ENCODE measurements at places on chromosomes 6 and 20. TPM values are rescaled to one million over a fixed set of nuclear protein-coding genes. Genes with fewer than 3 reads are reported as not detected.

- H3K27ac ChIP-seq = no peak overlapping the region
- no peaks in the 10 kb centered on the region for H3K36me3 ChIP-seq
- no peak for DNase-seq
These were observed 34.2 kb downstream of the ANKRD60 start for GRCh38 chr20:58194175-58194791.

DNA sequence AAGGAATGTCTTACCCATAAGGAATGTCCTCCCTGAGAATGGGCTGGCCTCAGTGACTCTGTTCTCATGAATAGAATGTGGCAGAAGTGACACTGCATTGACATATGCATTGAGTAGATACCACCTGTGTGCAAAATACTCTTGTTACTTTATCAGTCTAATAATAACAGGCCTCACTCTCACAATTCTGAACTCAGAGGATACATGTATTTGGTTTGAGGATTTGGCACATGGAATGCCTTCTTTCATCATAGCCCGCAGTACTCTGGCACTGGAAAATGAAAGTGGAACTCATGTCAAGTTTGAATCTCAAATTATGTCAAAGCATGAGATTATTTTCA is 52.9 kb upstream of the PLCB4 start:
- DNase-seq = no peak
- no peaks in the 10 kb centered on the region for H3K36me3 ChIP-seq
- H3K4me1 ChIP-seq = no peaks in the 10 kb centered on the region
- H3K27me3 ChIP-seq = no peaks in the 10 kb centered on the region
- H3K27ac ChIP-seq = no peak overlapping the region

The ARMC2 gene
- total RNA-seq = 1.9 TPM

The PPIL6 gene
- total RNA-seq = not detected

The BPI gene
- not detected for total RNA-seq

DNA sequence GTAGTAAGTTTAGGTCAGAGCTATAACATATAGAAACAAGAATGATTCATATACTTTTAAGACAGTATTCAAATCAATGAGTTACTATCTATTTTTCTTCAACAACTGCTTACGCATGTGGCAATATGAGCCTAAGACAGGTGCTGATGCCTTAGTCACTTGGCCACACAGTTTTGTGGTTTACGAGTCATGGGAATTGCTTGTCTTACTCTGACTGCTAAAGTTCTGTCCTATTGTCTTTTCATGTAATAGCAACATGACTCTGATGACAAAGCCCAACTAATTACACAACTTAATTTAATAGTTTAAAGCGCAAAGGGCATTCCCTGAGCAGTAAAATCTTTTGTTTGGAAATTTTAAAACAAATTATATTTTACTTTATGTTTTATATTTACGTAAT is 159.3 kb upstream of the CENPW start:
- no peak for DNase-seq
- no peak overlapping the region for H3K4me3 ChIP-seq
- no peak overlapping the region for H3K27ac ChIP-seq
- H3K4me1 ChIP-seq = no peaks in the 10 kb centered on the region
- no peaks in the 10 kb centered on the region for H3K36me3 ChIP-seq
- peaks cover 6% of the 10 kb centered on the region for H3K27me3 ChIP-seq

Measured in activated T-helper 2 cell treated with anti-CD3 and anti-CD28 coated beads, Interferon-gamma antibody, Interleukin-2, Interleukin-4, amounts not matched to agents 10 μg/mL and 5 μg/mL and 100 μg/mL, durations not matched to agents 14 hours and 24 hours and 36 hours (primary cell).